Prostate gland (tissue), 2 donors: ENCODE measurements at places on chromosomes 16 and 17. TPM values are rescaled to one million over a fixed set of nuclear protein-coding genes. Genes with fewer than 3 reads are reported as not detected.

GRCh38 chr17:76271669-76272540 is 6.8 kb downstream of the UBALD2 start:
- DNase-seq, result no peak

GRCh38 chr16:1903845-1904840 is 14.1 kb downstream of the HS3ST6 start:
- DNase-seq, result no peak

Gene HSPB9
- total RNA-seq, result 0.18 TPM

Gene SBK1
- total RNA-seq, result 8.1 TPM

Gene PRDM7
- total RNA-seq, result 0.09 TPM

Gene PRAC2
- total RNA-seq, result 135 TPM

- peak; percentile 51 for DNase-seq
These were observed 848 bp downstream of the CES3 start for GRCh38 chr16:66961914-66962313.

DNA sequence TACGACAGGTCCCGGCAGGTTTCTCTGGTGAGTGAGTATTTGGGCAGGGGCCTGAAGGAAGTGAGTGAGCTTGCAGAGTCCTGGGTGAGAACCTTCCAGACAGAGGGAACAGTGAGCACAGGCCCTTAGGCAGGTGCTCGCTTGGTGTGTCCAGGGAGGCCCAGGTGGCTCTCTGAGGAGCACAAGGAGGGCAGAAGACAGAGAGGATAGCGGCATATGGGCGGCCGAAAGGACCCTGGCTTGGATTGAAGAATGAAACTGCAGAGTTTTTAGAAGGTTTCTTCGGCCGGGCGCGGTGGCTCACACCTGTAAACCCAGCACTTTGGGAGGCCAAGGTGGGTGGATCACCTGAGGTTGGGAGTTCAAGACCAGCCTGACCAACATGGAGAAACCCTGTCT is 6.7 kb downstream of the DRG2 start:
- no peak for DNase-seq

Gene NOTUM
- 8.3 TPM for total RNA-seq

DNA sequence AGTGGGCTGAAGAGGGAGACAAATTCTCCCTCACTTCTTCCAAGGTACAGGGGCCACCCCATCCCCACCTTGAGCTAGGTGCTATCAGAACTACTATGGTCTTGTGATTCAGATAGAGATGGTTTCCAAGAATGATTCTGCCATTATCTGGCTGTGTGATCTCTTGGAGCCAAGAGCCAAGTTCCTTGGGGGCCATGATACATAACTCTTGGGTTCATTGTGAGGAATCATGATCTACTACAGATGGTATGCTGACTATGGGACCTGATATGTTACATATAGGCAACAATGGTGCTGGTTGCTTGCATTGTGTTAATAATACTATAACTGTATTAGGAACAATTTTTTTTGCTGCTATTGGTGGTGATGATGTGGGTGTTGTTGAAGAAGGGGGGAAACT is 45.7 kb downstream of the DYNLRB2 start:
- DNase-seq, result no peak

DNA sequence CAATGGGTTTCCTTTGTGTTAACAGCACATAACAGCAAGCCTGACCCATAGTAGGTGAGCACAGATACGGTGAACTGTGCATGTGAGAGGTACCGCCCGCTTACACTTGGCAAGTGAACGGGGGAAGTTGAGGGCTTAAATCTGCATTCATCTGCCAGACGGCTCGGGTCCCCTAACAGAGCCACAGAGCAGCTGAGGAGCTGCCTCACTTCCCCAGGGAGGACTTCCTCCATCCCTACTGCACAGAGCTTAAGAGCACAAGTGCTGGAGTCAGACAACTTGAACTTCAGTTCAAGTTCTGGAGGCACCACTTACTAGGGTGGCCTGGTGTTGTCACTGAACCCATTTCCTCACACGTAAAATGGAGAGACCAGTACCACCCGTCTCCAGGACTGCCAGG is 13.4 kb downstream of the RAB5C start:
- no peak for DNase-seq

Gene CD300LB
- 0.80 TPM for total RNA-seq

GRCh38 chr17:27512511-27513346 is 56.5 kb downstream of the KSR1 start:
- no peak for DNase-seq

Gene TMEM235
- not detected for total RNA-seq

Gene CMTM2
- total RNA-seq, result not detected
